ENCODE measurements at places on chromosomes 2 and 18. TPM values are rescaled to one million over a fixed set of nuclear protein-coding genes. Genes with fewer than 3 reads are reported as not detected.

The TUBB8B gene
- total RNA-seq, result not detected

The PTH2R gene
- not detected for total RNA-seq

The CRYGC gene
- not detected for total RNA-seq

The STARD6 gene
- total RNA-seq, result not detected

The NETO1 gene
- total RNA-seq, result not detected

The ZNF804A gene
- not detected for total RNA-seq
